Stimulated activated naive B cell treated with anti-CD40 and anti-IgM and Interleukin-4, amounts not matched to agents 10 μg/mL and 1 μg/mL and 100 μg/mL, for 72 hours (primary cell): ENCODE measurements at places on chromosomes 12 and 14.

DNA sequence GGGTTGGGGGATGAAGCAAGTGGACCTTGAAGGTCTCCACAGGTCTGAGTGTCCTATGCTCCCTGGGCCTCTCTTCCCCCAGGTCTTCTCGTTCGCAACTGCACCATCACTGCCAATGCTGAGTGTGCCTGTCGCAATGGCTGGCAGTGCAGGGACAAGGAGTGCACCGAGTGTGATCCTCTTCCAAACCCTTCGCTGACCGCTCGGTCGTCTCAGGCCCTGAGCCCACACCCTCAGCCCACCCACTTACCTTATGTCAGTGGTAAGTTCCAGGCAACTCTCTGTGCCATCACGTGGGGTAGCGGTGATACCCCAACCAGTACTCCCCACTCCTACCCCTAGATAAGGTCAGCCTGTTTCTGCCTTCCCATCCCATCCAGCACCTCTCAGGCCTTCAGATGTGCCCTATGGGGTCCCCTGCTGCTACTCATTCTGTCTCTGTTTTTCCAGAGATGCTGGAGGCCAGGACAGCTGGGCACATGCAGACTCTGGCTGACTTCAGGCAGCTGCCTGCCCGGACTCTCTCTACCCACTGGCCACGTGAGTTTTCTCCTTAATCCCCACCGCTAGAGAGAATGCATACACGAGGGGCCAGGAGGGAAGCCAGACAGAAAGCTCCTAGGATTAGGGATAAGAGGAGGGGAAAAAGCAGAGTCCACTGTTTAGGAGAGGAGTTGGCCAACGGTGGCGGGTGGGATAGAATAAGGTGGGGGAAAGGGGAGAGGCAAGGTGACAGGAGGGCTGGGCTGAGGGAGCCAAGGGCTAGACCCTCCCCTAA is 1.6 kb upstream of the TAPBPL start:
- peaks cover 56% of the 10 kb centered on the region for H3K4me1 ChIP-seq
- peaks cover 64% of the 10 kb centered on the region for H3K36me3 ChIP-seq
- H3K27me3 ChIP-seq: no peaks in the 10 kb centered on the region

- H3K4me3 ChIP-seq: no peak overlapping the region
- H3K27me3 ChIP-seq: peaks cover 5% of the 10 kb centered on the region
- H3K4me1 ChIP-seq: peaks cover 6% of the 10 kb centered on the region
- H3K36me3 ChIP-seq: peaks cover 4% of the 10 kb centered on the region
- H3K27ac ChIP-seq: no peak overlapping the region
- no peak for DNase-seq
Measured at GRCh38 chr12:116480210-116480810, 78.9 kb upstream of the MAP1LC3B2 start.

GRCh38 chr14:77031759-77032490 is 3.4 kb upstream of the IRF2BPL start:
- no peaks in the 10 kb centered on the region for H3K27me3 ChIP-seq
- peak overlapping the region; percentile 99 for H3K4me3 ChIP-seq
- peaks cover 1% of the 10 kb centered on the region for H3K36me3 ChIP-seq
- no peak for DNase-seq
- peaks cover 28% of the 10 kb centered on the region for H3K4me1 ChIP-seq

DNA sequence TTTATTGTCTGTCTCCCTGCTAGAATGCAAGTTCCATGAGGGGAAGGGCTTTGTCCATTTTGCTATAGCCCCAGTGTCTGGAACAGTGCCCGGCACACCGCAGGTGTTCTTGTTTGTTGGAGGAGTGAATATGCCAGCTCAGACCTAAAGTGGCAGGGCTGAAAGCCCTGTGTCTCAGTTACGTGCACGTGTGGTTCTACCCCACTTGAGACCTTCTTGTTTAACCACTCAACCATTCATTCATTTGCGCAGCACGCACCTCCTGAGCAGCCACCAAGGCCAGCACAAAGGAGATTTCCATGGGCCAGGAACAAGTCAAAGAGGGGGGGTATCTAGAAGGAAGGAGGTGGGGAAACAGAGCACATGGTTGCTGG is 338.0 kb upstream of the FKBP4 start:
- H3K4me1 ChIP-seq: no peaks in the 10 kb centered on the region
- H3K27ac ChIP-seq: no peak overlapping the region
- no peaks in the 10 kb centered on the region for H3K36me3 ChIP-seq
- H3K27me3 ChIP-seq: no peaks in the 10 kb centered on the region

- DNase-seq: no peak
- H3K36me3 ChIP-seq: peaks cover 15% of the 10 kb centered on the region
- H3K27me3 ChIP-seq: no peaks in the 10 kb centered on the region
- H3K4me3 ChIP-seq: no peak overlapping the region
- H3K27ac ChIP-seq: no peak overlapping the region
Measured at GRCh38 chr12:109963743-109964429, 32.3 kb downstream of the GIT2 start.

GRCh38 chr12:33427071-33427470 is 12.5 kb downstream of the SYT10 start:
- no peak for DNase-seq
- no peaks in the 10 kb centered on the region for H3K36me3 ChIP-seq
- no peaks in the 10 kb centered on the region for H3K4me1 ChIP-seq
- H3K27me3 ChIP-seq: no peaks in the 10 kb centered on the region

- H3K4me3 ChIP-seq: no peak overlapping the region
- peaks cover 3% of the 10 kb centered on the region for H3K4me1 ChIP-seq
- no peak for DNase-seq
- no peak overlapping the region for H3K27ac ChIP-seq
- peaks cover 25% of the 10 kb centered on the region for H3K36me3 ChIP-seq
Measured at GRCh38 chr14:103593577-103593976, 30.8 kb downstream of the COA8 start.

- H3K4me1 ChIP-seq: no peaks in the 10 kb centered on the region
- H3K4me3 ChIP-seq: no peak overlapping the region
- H3K27me3 ChIP-seq: peaks cover 15% of the 10 kb centered on the region
- no peak for DNase-seq
- no peaks in the 10 kb centered on the region for H3K36me3 ChIP-seq
Measured at GRCh38 chr12:39144613-39145061, 239.2 kb upstream of the CPNE8 start.

GRCh38 chr14:72419226-72419775 is 474.6 kb downstream of the DPF3 start:
- peaks cover 45% of the 10 kb centered on the region for H3K27me3 ChIP-seq
- H3K27ac ChIP-seq: no peak overlapping the region
- DNase-seq: no peak
- no peak overlapping the region for H3K4me3 ChIP-seq

DNA sequence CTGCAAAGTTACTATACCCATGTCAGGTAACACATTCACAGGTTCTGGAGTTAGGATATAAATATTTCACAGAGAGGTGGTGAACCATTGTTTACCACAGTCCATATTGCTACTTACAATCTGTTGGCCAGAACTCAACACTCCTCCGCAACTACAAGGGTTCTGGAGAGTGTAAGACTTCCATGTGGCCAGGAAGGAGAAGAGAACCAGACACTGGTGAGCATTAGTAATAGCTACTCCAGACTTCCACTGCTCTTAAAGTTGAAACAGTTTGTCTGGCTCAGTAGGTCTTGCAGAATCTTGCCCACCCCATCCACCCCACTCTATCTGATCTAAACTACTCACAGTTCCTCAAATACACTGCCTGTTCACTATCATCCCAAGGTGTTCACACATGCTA is 369.6 kb downstream of the DUSP6 start:
- H3K27ac ChIP-seq: no peak overlapping the region
- DNase-seq: no peak
- no peaks in the 10 kb centered on the region for H3K36me3 ChIP-seq
- H3K27me3 ChIP-seq: peaks cover 20% of the 10 kb centered on the region
- no peak overlapping the region for H3K4me3 ChIP-seq

DNA sequence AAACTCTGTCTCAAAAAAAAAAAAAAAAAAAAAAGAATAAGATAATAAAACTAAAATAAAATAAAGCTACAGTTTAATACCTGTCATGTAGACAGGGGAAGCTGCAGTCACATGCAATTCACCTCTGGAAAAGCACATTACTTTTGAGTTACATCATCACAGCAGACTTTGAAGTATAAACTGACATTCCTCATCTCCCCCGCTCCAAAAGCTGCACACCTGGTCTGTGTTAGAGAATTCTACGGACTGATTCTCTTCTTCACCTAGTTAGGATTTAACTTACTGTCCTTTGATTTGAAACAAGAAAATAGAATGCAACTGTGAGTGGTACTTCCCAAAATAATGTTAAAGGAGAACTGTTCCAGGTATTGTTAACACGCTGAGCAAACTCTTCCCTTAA is 25.1 kb downstream of the SPPL3 start:
- H3K4me3 ChIP-seq: no peak overlapping the region
- no peak for DNase-seq
- H3K27ac ChIP-seq: no peak overlapping the region
- peaks cover 24% of the 10 kb centered on the region for H3K4me1 ChIP-seq
- H3K27me3 ChIP-seq: no peaks in the 10 kb centered on the region

DNA sequence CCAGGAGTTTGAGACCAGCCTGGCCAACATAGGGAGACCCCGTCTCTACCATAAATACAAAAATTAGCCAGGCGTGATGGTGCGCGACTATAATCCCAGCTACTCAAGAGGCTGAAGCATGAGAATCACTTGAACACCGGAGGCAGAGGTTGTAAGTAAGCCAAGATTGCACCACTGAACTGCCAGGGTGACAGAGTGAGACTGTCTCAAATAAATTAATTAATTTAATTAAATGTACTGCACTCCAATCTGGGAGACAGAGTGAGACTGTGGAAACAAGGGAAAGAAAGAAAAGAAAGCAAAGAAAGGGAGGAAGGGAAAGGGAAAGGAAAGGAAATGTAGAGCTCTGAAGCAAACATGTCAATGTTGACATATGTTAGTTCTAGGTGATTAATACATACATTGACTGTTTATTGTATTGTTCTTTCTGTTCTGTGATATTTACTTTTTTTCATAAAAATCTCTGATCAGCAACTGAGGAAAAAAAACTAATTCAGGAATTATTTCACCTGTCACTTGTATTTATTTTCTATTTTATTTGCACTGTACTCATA is 99.6 kb downstream of the DENND5B start:
- no peak overlapping the region for H3K27ac ChIP-seq
- H3K27me3 ChIP-seq: no peaks in the 10 kb centered on the region
- no peak overlapping the region for H3K4me3 ChIP-seq
- H3K36me3 ChIP-seq: peaks cover 22% of the 10 kb centered on the region
- no peak for DNase-seq
- H3K4me1 ChIP-seq: peaks cover 14% of the 10 kb centered on the region

DNA sequence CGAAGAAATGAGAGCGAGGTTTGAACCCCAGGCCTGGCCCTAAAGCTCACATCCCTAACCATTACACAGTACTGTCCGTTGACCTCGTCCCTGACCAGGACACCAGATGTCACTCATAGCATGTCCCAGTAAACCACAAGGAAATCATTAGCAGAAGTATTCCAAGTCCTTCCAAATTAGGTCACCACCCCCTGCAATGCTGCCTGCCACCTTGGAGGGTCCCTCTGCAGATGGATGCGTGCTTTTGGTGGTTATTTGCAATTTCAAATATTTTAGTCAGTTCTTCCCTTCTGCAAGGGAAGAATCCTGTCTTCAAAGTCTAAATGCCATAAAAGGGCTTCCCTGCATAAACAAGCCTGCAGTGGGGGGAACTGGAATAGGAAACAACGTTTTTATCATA is 71.3 kb downstream of the CLMN start:
- no peak overlapping the region for H3K4me3 ChIP-seq
- DNase-seq: no peak
- no peaks in the 10 kb centered on the region for H3K27me3 ChIP-seq
- no peak overlapping the region for H3K27ac ChIP-seq
- H3K4me1 ChIP-seq: peaks cover 20% of the 10 kb centered on the region

- no peak overlapping the region for H3K4me3 ChIP-seq
- DNase-seq: no peak
- H3K27me3 ChIP-seq: peaks cover 6% of the 10 kb centered on the region
Measured at GRCh38 chr14:24042746-24043145, 9.1 kb upstream of the CARMIL3 start.

DNA sequence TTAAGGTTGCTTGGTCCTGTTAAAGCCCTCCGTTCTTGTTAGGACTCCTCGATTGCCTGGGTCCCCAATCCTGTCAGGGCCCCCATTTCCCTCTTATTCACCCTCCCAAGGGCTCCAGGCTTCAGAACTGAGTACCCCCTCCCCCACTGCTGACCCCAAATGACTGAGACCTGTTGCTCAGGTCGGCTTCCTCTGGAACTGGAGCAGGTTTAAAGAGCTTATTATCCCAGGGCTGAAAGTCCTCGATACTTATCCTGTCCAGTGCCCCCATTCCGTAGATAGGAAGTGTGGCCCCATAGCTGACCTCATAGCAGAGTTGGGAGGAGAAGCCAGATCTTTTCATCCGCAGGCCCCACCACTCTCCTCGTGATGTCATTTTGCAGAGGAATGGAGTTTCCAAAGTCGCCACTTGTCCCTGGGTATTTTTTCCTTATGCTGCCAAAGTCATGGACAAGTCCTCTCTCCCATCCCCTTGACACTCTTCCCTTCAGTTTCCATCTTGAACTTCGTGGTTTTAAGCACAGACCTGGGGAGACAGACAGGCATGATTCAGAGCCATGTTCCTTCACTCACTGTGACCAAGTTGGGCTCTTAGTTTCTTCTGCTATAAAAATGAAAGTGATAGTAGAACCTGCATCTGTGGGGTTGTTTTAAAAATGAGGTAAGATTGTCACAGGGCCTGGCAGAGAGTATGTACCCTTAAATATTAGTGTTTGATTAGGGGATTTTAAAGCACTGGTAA is 1.2 kb downstream of the USP30 start:
- peaks cover 14% of the 10 kb centered on the region for H3K4me1 ChIP-seq
- peak; percentile 4 for DNase-seq
- peak overlapping the region; percentile 96 for H3K27ac ChIP-seq
- H3K36me3 ChIP-seq: peaks cover 4% of the 10 kb centered on the region
- peak overlapping the region; percentile 93 for H3K4me3 ChIP-seq

DNA sequence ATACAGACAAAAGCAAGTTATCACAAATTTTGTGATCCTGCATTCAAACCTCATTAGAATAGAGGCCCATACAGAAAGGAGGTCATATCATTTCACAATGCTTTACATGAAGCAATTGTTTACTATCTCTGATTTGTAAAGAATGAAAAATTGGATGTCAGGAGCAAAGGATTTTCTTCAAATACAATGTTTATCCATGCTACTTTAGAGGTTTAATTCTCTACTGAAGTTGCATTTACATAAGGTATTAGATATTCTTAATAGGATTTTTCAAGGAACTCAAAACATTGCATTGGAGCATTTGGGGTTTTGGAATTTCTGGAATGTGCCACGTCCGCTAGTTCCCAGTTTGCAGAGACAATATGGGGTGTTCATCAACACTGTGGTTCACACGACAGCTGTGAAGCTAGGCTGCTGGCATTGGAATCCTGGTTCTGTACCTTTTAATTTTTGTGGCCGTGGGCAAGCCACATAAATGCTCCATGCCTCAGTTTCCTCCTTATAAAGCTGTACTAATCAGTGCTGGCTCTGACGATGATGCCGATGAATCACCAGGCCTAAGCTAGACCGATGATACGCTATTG is 174.8 kb downstream of the APAF1 start:
- no peak for DNase-seq
- H3K27me3 ChIP-seq: peaks cover 15% of the 10 kb centered on the region
- no peaks in the 10 kb centered on the region for H3K4me1 ChIP-seq
- H3K36me3 ChIP-seq: no peaks in the 10 kb centered on the region
- no peak overlapping the region for H3K27ac ChIP-seq
